Tibial nerve (tissue), 4 donors: ENCODE measurements at places on chromosomes 11 and 22. TPM values are rescaled to one million over a fixed set of nuclear protein-coding genes. Genes with fewer than 3 reads are reported as not detected.
A peak's percentile ranks its signal among the peaks of the same experiment; 100 is the strongest.

GRCh38 chr22:25629613-25630012, 65.1 kb downstream of the GRK3 start:
- DNase-seq = no peak
- H3K4me1 ChIP-seq = peaks cover 50% of the 10 kb centered on the region
- H3K27me3 ChIP-seq = no peaks in the 10 kb centered on the region
- H3K4me3 ChIP-seq = no peak overlapping the region

- peaks cover 94% of the 10 kb centered on the region for H3K4me1 ChIP-seq
- H3K27ac ChIP-seq = peak overlapping the region; percentile 65
- no peak overlapping the region for H3K4me3 ChIP-seq
- H3K27me3 ChIP-seq = no peaks in the 10 kb centered on the region
- no peak for DNase-seq
- H3K36me3 ChIP-seq = no peaks in the 10 kb centered on the region
Observed at GRCh38 chr11:12815931-12816494, 141.8 kb downstream of the TEAD1 start.

- no peak overlapping the region for H3K27ac ChIP-seq
- DNase-seq = no peak
- no peaks in the 10 kb centered on the region for H3K4me1 ChIP-seq
- no peak overlapping the region for H3K4me3 ChIP-seq
Observed at GRCh38 chr11:10806206-10806605, 2.5 kb downstream of the EIF4G2 start.

DNA sequence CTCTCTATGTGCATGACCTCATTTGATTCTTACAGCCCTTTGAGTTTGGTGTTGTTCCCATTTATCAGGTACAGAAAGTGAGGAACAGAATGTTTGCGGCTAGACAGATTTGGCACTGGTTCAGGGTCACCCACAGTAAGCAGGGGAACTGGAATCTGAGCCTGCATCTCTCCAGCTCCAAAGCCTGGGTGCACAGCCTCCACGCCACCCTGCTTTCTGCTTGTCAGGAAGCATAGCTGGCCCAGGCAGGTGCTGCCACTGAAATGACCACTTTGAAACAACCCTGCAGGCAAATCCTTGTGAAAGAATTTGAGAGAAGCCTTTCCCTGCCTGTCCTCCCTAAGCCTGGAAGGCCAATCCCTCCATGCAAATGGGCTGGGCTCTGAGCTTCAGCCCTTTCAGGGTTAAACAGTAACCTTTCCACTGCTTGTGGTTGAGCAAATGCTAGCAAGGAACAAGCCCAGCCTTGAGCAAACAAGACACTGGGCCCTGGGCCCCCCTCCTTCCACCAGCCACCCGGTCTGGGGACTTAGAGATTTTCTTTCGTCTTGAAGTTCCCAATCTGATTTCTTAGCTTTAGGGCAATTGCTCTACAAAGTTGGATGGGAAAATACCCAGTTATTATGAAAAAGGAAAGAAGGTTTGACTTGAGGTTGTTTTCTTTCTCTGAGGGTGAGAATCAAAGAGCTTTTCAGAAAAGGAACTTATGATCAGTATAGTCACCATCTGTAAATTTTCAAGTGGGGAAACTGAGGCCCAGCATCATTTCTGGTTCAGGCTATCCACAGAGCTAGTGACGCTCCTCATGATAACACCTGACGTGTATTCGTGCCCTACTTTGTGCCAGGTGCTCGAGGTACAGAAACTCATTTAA, 19.4 kb downstream of the EHF start:
- H3K4me1 ChIP-seq = no peaks in the 10 kb centered on the region
- no peaks in the 10 kb centered on the region for H3K36me3 ChIP-seq
- no peak for DNase-seq
- no peak overlapping the region for H3K4me3 ChIP-seq

GRCh38 chr11:92852946-92853345, 116.5 kb upstream of the MTNR1B start:
- DNase-seq = no peak
- H3K27ac ChIP-seq = no peak overlapping the region
- no peaks in the 10 kb centered on the region for H3K36me3 ChIP-seq
- no peaks in the 10 kb centered on the region for H3K4me1 ChIP-seq

DNA sequence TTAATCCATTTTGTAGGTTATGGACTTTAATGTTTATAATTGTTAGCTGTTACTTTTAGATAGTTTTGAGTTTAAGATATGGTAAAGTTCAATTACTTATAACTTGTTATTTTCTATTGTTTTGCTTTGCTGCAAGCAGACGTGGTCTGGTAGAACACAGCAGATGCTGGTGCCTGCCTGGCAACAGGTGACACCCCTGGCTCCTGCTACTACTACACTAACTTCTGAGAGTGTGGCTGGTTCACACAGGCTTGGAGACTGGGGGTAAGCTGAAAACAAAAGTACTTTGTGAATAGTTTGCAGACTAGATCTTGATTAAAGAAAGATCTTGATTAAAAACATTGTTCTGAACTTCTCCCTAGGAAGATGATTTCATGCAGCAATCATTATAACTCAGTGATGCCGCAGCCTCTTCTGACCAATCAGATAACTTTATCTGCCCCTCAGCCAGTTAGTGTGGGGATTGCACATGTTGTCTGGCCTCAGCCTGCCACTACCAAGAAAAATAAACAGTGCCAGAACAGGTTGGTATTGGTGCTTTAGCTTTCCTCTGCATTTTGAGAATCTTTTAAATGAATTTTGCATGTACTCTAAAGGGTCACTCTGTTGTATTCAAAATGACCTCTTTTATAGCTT, 90.4 kb downstream of the HIPK3 start:
- no peak overlapping the region for H3K27ac ChIP-seq
- H3K4me1 ChIP-seq = no peaks in the 10 kb centered on the region
- no peaks in the 10 kb centered on the region for H3K27me3 ChIP-seq
- peaks cover 8% of the 10 kb centered on the region for H3K36me3 ChIP-seq

- peak overlapping the region; percentile 82 for H3K27ac ChIP-seq
- no peaks in the 10 kb centered on the region for H3K27me3 ChIP-seq
- peak; percentile 49 for DNase-seq
- peaks cover 62% of the 10 kb centered on the region for H3K4me1 ChIP-seq
- H3K36me3 ChIP-seq = no peaks in the 10 kb centered on the region
Observed at GRCh38 chr11:116984589-116984988, 113.6 kb downstream of the SIK3 start.

DNA sequence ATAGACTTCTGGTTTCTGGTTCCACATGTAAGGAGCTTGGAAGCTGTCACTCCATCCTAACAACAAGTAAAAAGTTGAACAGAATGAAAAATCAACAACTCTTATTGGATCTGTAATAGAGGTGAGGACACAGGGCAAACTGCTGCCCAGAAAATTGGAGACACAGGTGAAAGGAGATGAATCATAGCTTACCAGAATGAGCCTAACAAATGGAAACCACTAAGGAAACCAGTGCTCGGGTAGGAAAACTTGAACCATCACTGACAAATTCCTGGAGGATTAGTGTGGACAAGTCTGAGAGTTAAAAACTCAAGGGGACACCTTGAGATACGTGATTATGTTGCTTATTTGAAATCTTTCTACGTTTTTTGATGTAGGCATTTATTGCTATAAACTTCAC, 52.1 kb downstream of the GDPD4 start:
- H3K36me3 ChIP-seq = no peaks in the 10 kb centered on the region
- no peak for DNase-seq
- H3K27me3 ChIP-seq = no peaks in the 10 kb centered on the region
- H3K4me1 ChIP-seq = peaks cover 4% of the 10 kb centered on the region

DNA sequence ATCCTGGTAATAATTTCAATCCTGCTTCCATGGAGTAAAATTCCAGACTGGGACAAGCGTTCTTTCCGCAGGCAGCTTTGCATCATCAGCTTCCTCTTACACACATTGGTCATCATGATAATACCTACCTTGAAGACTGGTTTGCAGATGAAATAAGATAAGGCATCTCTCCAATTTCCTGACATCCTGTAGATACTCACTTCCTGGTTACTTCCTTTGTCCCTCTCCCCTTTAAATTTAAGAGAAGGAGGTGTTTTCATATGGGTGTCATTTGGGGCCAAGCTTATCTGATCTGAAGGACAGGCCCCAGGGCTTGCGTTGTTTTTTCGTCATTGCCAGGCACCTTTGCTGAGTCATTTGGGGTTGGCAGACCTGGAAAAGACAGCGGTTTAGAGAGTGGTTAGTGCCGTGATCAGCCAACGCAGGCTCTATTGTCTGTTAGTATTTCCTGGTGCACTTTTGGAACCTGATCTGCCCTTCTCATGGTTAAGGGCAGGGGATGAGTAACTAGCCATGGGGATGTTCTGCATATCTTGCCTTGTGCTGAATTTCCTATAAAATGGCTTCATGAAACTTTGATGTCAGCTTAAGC, 24.1 kb downstream of the GRAMD1B start:
- DNase-seq = no peak
- no peak overlapping the region for H3K4me3 ChIP-seq
- no peaks in the 10 kb centered on the region for H3K27me3 ChIP-seq
- no peaks in the 10 kb centered on the region for H3K4me1 ChIP-seq
- no peaks in the 10 kb centered on the region for H3K36me3 ChIP-seq
- peak overlapping the region; percentile 50 for H3K27ac ChIP-seq

- H3K27ac ChIP-seq = peak overlapping the region; percentile 89
- H3K27me3 ChIP-seq = no peaks in the 10 kb centered on the region
- H3K36me3 ChIP-seq = no peaks in the 10 kb centered on the region
- no peak overlapping the region for H3K4me3 ChIP-seq
Observed at GRCh38 chr11:86741839-86742805, 58.2 kb upstream of the PRSS23 start.

DNA sequence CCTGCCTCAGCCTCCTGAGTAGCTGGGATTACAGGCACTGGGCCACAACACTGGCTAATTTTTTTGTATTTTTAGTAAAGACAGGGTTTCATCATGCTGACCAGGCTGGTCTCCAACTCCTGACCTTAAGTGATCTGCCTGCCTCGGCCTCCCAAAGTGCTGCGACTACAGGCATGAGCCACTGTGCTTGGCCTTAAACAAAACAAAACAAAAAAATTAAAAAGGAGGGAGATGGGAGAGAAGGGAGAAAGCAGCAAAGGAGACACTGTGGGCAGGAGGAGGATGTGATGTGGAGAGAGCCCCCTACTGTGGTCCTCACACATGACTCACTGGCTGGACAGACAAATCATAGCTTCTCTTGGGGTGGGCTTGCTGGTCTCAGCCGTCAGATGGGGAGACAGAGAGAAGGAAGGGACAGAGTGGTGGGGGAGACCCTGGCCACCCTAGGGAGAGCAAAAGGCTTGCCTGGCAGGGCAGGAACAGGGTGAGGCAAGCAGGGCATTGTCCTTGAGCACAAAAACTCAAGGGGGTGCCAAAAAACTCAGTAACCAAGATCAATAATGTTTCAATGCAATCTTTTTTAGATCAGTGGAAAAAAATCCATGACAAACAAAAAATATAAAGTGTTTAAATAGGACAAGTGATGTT, 31.6 kb downstream of the TPST2 start:
- H3K4me3 ChIP-seq = no peak overlapping the region
- DNase-seq = no peak
- H3K27ac ChIP-seq = no peak overlapping the region
- no peaks in the 10 kb centered on the region for H3K36me3 ChIP-seq

GRCh38 chr11:3109921-3110706, 52.9 kb upstream of the CARS1 start:
- no peaks in the 10 kb centered on the region for H3K27me3 ChIP-seq
- no peak overlapping the region for H3K4me3 ChIP-seq
- no peaks in the 10 kb centered on the region for H3K36me3 ChIP-seq
- DNase-seq = peak; percentile 13
- no peaks in the 10 kb centered on the region for H3K4me1 ChIP-seq
- H3K27ac ChIP-seq = peak overlapping the region; percentile 2

- H3K27ac ChIP-seq = no peak overlapping the region
- H3K4me3 ChIP-seq = no peak overlapping the region
- DNase-seq = peak; percentile 40
- H3K4me1 ChIP-seq = no peaks in the 10 kb centered on the region
- H3K36me3 ChIP-seq = no peaks in the 10 kb centered on the region
- no peaks in the 10 kb centered on the region for H3K27me3 ChIP-seq
Observed at GRCh38 chr11:30914143-30914762, 328.1 kb upstream of the MPPED2 start.

DNA sequence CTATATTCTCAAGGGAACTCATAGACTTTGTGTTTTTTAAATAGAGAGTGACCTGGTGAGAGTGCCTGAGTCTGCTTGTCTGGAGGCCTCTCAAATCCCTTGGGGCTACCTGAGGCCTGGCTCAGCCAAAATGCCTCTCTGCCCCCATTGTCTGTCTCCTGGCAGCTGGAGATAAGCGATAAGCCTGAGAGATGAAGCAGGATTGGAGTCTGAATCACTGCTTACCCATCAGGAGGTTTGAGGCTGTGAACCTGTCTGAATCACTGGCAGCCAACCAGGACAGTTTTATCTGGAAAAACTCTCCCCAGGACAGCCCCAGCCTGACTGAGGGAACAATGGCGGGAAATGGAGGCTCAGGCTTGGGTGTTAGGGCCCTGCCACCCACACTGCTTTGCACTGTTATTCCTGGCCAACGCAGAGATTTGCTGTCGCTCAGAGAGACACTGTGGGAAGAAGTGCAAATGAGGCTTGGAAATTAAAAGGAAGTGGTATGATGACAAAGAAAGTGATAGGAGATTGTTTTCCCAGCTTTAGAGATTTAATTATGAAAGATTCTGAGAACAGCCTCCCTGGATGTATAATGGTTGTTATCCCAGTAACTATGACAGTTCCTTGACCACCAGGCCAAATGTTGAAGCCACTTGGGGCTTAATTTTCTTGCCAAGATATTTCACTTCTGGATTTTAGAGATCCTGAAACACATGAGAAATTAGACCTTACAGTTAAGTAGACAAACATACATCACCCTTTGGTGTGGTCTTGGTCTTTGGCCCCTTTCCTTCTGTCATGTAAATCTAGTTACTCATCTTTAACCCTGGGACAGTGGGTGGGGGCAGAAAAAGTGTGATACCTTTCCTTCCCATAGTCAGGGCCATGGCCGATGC, 102.1 kb downstream of the RASSF10 start:
- no peaks in the 10 kb centered on the region for H3K4me1 ChIP-seq
- H3K36me3 ChIP-seq = no peaks in the 10 kb centered on the region
- no peak overlapping the region for H3K4me3 ChIP-seq

DNA sequence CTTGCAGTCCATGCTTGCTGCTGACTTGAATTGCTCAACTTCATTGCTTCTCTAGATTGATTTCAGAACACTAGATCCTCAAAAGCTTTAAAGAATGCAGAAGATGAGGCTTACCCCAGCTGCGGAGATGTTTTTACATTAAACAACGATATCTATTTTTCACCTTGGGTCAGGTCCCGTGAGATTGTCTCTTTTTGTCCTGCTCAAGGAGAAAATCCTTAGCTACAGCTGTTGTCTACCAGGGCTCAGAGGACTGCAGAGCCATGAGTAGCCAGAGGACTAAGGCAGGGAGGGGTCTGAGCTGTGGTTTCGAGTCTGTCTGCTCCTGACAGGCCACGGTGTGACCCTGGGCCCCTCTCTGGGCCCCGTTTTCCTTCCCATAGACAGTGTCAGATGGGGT, 51.4 kb downstream of the PKNOX2 start:
- no peak overlapping the region for H3K4me3 ChIP-seq
- H3K36me3 ChIP-seq = no peaks in the 10 kb centered on the region
- no peak overlapping the region for H3K27ac ChIP-seq
- H3K4me1 ChIP-seq = no peaks in the 10 kb centered on the region
- no peaks in the 10 kb centered on the region for H3K27me3 ChIP-seq
- no peak for DNase-seq

- no peak overlapping the region for H3K27ac ChIP-seq
- no peaks in the 10 kb centered on the region for H3K27me3 ChIP-seq
- H3K4me3 ChIP-seq = no peak overlapping the region
- no peak for DNase-seq
- no peaks in the 10 kb centered on the region for H3K4me1 ChIP-seq
Observed at GRCh38 chr22:39718206-39718605, 147.7 kb downstream of the CACNA1I start.

GPHA2 gene
- not detected for total RNA-seq

IGSF22 gene
- not detected for total RNA-seq

APLNR gene
- total RNA-seq = 12.9 TPM
